ENCODE measurements at places on chromosomes 6 and 20.

DNA sequence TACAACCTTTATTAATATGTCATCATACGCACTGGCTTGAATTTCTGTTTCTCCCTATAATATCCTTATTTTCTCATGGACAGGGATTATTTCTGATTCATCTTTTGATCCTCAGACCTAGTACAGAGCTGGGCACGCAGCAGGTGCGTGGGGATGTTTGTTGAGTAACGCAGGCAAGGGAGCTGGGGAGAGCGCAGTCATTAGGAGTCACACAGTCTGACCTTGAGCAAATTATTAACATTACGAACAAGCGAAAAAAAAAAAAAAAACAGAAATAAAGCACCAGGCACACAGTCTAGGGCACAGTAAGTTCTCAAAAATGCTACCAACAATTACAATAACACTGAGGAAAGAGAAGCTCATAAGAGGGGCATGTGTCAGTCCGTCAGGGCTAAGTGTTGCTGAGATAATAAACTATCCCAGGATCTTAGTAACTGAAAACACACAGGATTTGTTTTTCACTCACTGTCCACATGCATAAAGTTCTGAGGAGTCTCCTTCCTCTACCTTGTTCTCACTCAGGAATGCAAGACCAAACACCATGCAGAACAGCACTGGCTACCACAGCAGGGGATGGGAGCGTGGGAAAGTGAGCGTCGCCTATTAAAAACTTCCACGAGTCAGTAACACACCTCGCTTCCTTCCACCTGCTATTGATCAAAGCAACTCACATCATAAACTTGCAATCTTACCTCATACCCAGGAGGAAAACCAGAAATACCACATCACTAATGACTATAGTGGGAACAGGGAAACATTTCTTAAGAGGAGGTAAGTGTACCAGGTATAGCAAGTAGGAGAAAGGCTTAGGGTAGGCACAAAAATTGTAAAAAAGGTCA lies 56.9 kb downstream of the PDE10A start:
- no peak for DNase-seq

GRCh38 chr20:37386505-37387251 lies 40.7 kb downstream of the SRC start:
- peak; percentile 1 for DNase-seq

DNA sequence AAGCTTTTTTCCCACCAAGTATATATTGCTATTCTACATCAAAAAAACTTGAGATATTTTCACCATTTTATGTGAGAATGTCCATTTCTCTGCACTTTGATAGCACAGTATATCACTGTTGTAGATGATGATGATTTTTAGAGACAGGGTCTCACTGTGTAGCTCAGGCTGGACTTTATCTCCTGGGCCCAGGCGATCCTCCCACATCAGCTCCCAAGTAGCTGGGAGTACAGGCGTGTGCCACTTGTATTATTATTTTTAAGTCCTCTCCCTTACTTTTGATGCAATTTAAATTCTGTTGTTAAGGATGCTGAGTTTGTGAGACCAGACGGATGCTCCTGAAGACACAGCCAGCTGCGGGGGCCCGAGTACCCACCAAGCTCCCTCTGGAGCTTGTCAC lies 326.8 kb downstream of the QKI start:
- no peak for DNase-seq

DNA sequence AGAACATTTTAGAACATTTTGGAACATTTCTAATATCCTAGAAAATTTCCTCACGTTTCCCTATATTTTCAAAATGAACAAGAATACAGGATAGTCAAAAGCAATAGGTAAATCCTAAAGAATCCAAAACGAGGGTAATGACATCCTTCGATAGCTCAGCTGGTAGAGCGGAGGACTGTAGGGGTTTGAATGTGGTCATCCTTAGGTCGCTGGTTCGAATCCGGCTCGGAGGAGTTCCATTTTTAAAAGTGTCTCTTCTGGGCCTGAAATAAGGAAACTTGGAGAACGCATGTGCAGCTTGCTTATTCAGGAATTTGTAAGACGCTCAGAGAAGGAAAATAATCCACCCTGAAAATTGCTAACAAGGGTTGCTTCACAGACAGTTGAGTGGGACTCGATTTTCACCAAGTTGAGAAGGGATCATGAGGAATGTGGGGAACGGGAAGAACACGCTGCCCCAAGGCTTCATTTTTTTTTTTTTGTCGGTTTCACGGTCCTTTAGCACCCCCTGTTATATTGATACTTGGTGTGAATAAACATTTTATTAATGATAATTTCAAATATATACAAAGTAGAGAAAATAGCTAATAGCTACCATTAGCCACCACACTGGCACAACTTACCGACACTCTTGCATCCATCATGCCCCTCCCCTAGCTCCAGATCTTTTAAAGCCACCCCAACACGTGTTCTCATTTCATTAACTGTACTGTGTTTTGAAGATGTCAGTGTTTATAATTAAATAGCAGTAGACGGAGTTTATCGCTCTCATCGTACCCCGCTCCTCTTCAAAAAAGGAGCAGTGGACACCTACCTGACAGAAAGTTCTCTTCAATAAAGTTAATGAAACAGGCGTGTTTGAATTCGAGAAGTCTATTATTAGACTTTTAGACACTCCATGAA lies 1.8 kb upstream of the ABT1 start:
- peak; percentile 72 for DNase-seq

DNA sequence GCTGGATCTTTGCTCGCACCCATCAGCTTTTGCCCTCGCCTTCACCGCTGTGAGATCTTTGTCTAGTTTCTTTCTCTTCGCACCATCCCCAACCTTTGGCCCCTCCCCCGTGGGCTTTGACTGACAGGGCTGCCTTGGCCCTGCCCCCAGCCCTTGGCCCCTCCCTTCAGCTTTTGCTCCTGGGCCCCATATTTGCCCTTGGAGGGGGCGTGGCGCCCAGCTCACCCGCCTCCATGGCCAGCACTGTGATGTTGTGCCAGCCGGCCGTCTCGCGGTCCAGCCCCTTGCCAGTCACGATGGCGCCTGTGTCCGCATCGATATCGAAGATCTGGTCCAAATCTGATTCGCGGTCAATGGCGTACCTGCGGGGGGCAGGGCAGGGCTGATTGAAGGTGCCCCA lies 81.1 kb downstream of the CD40 start:
- DNase-seq = peak; percentile 49

- DNase-seq = no peak
Measured at GRCh38 chr6:80478030-80478429, 371.6 kb downstream of the BCKDHB start.

DNA sequence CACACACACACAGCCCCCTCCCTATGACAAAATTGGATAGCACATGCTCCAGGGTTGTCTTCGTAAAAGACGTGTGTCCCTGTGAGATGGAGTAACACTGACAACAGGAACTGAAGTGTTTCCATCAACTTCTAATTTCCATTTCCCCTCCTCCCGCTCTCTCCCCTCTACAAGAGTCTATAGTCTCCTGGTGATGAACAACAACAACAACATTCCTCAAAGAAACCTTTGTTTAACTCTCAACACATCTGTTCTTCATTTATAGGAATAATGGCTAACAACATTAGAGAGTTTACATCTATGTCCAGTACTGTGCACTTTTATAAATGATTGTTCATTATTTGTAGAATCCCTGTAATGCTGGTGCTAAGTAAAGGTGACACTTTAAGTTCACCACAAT lies 205.8 kb upstream of the SSTR4 start:
- DNase-seq = no peak

DNA sequence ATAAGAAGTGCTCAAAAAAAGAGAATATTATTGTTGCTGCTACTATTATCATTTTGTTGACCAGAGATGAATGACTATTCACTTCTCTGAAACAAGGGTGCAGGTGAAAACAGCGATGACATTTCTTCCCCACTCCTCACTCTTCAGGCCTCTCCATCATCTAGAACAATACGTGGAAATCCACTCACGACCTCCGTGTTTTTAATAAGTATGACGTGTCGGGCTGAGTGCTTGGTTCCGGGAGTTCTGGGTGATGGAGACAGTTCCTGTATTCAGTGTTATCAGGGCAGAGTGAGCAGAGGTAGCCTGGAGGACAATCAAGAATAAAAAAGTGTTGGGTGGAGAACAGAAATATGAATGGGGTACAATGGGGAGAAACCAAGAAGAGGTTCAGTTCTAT lies 130.0 kb upstream of the ZNF217 start:
- DNase-seq = no peak

GRCh38 chr20:18018100-18018499 lies 39.6 kb downstream of the OVOL2 start:
- DNase-seq = no peak

- DNase-seq = no peak
Measured at GRCh38 chr6:56683882-56684281, 41.2 kb upstream of the DST start.

- no peak for DNase-seq
Measured at GRCh38 chr20:19971116-19971515, 46.0 kb upstream of the NAA20 start.

DNA sequence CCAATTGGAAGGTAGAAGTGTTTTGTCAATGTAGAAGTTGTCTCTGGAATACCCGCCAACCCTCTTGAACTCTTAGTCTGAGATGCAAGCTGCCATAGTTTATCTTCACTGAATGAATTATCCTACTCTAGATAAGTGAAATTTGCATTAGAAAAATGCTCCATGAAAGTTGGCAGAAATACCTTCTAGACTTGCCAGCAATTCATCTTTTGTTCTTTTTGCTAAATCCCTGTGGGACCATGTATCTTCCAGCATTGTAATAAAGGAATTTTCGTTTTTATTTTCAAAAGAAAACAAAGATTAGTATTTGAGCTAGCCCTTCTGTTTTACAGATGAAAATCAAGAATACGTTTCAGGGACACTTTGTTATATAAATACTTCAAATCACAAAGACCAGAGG lies 244.2 kb downstream of the CBLN4 start:
- DNase-seq = no peak

DNA sequence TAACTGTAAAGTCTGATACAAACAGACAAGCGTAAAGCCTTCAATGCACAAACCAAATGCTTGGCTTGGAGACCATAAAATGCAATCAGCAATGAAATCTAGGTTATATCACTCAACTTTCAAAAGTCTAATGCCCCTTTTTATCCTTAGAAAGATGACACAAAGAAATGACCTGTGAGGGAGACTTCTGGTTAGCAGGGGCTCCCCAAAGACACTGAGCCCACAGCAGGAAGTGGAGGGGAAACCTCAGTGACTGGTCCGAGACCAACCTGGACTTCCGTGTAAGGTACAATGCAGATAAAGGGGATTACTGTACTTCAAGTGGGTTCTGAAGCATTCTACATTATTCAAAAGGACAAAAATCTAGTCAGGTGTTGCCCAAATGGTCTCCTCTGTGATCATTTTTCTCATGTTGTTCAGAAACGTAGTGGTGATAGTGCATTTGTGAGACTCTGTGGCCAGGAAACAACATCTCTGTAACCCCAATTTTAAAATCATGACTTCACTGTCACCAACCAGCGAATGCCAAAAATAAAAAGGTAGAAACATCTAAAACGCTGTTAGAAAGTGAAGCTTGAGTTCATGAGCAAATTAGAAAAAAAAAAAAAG lies 88.2 kb downstream of the HIVEP2 start:
- DNase-seq = peak; percentile 54

- DNase-seq = no peak
Measured at GRCh38 chr6:110387986-110388385, 27.4 kb downstream of the DDO start.

- DNase-seq = no peak
Measured at GRCh38 chr20:7736336-7736735, 203.9 kb downstream of the HAO1 start.

- peak; percentile 76 for DNase-seq
Measured at GRCh38 chr20:50980071-50980681, 21.6 kb downstream of the MOCS3 start.

DNA sequence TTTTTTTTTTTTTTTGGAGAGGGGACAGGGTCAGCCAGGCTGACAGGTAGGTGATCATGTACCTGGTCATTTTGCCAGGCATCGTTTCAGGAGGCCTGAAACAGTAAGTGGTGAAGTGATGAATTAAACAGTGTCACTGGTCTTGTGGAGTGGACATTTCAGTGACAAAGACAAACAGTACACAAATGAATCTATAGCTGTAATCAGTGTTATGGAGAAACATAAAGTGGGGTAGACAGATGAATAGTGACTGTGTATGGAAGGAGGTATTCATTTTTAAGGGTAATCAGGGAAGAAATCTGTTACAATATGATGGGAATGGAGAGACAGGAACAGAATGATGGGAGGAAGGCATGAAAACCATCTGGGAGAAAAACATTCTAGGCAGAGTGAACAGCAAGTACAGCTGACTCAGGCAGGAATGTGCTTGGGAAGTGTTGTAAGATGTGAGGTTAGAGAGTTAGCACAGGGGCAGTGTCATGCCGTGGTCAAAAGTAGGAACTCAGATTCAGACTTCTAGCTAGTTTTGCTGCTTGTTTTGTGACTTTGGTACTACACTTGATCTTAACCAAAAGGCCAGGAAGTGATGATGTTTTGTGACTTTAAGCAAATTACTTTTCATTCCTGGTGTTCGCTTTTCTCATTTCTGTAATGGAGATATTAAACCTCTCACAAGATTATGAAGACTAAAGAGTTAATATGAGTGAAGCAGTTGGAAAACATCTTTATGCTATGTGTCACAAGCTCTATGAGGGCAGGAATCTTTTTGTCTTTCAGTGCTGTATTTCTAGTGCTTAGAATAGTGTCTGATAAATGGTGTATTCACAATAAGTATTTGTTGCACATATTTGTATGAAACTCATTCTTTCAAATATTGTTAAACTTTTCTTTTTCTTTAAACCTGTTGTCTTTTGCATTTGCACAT lies 43.4 kb downstream of the QKI start:
- DNase-seq = no peak

DNA sequence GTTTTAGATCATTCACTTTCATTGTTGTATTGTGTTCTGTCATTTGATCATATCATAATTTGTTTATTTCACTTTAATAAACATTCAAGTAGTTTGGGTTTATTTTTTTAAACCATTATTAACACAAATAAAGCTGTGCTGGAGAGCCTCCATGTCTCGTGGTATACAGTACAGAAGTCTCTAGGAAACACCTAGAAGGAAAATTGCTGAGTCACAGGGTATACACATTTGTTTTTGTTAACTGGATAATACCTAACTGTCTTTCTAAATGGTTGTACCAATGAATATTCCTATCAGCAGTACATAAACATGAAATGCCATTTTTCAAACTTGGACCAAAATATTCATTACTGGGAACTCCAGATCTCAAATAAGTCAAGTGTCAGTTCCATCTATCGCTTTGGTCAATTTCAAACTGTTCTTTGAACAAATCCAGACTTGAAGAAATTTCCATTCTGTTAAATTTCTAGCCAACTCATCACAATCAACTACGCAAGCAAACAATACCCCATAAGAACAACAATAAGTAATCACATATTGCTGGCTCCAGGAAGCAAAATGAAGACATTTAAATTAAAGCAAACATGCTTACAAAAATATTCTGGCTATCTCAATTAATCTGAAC lies 138.1 kb downstream of the ATXN1 start:
- no peak for DNase-seq

- DNase-seq = no peak
Measured at GRCh38 chr6:47362857-47363461, 53.3 kb upstream of the TNFRSF21 start.
